ENCODE measurements at places on chromosomes 5 and 9.

- no peak for DNase-seq
Observed at GRCh38 chr9:133331641-133332380, 4.2 kb downstream of the SURF6 start.

- no peak for DNase-seq
Observed at GRCh38 chr5:64876203-64876602, 107.5 kb downstream of the CWC27 start.

GRCh38 chr9:21982861-21983560 is 11.2 kb downstream of the CDKN2A start:
- DNase-seq, result no peak

DNA sequence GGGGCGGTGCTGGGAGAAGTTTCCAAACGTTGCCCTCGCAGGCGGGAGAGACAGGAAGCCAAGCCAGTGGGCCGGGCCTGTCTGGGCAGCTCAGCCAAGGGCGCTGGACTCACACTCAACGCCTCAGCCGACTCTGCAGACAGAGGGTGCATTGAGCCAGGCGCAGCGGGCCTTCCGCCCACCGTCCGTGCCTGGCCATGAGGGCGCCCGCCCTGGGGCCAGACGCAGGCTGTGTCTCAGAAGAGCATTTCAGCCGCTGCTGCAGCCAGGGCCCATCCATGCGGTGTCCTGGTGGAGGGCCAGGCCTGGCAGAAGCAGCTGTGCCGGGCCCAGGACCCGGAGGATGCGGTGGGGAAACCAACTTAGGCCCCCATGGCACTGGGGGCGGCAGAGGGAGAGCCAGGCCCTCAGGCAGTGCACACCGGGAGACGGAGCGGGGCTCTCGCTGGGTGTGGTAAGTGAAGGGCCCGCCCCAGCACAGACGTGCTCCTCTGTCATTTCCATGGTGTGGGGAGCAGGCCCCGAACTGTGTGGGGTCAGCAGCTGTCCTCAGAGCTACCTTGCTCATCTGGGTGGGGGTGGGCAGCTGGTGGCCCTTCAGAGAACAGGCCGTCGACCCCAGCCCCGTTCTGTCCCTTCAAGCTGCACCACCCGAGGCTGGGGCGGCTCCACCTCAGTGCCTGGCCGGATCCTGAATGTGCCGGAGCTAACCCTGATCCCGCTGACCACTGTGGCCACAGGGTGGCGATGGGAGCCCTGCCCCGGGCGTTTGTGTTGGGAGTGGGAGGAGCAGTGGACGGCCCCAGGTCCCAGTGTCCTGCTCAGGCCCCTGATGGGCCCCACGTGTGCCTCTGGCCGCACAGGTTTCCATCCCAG is 18.0 kb downstream of the DNLZ start:
- no peak for DNase-seq

DNA sequence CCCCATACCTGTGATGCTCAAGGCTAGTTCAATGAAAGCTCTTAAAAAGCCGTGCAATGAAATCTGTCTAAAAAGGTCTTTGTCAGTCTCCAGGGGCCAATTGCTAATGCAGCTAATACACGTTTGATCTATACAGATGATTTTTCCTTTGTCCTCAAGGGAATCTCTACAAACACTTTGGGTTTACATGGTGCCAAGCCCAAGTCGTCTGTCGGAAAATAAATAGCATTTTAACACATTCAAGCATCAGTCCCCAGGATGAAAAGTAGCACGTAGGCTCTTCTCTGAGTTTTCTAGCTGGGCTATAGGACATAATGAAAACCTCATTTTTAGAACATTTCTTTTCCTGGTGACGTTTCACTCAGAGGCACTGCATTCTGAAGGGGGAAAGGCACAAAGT is 477.4 kb upstream of the WWC1 start:
- no peak for DNase-seq

DNA sequence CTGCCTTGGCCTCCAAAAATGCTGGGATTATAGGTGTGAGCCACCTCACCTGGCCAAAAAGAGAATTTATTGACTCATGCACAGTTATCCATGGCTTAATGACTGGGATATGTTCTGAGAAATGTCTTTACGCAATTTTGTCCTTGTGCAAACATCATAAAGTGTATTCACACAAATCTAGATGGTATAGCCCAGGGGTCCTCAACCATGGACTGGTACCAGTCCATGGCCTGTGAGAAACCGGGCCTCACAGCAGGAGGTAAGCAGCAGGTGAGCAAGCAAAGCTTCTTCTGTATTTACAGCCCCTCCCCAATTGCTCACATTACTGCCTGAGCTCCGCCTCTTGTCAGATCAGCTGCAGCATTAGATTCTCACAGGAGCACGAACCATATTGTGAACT is 12.4 kb upstream of the SIL1 start:
- no peak for DNase-seq

- DNase-seq, result no peak
Observed at GRCh38 chr9:87141124-87141523, 193.8 kb upstream of the GAS1 start.

DNA sequence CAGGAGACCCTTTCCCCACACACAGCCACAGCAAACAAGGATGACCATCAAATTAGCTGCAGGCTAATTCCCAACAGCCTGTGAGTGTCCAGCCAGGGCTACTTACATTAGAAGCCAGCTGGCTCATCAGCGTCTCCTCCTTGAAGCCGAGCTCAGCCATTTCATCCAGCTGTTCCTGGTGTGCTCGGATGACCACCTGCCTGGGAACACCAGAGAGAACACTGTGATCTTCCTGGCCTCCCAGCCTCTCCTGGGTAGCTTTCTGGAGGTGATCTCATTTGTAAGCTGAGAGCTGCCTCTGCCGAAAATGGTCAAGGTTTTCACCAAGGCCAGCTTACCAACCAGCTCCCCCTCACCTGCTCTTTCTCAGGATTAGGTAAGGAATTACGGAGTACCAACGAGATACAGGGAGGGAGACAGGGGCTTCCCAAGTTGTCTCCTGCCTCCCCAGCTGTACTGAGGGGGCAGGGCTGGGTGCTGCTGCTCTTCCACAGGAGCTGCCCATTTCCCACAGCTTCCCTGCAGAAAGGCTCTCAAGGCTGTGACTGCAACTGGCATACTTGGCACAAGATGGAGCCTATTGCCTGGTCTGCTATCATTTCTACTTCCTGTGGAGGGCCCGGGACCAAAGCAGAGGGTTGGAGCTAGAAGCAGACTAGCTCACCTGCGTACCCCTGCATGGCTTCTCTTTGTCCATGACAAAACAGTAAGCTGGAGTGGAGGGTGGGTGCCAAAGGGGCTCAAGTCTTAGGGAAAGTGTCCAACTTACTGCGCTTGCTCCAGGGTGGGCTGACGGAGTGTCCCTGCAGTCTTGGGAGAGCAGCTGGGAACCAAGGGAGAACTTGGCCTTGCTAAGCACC is 73.9 kb downstream of the KIF24 start:
- DNase-seq, result no peak

- no peak for DNase-seq
Observed at GRCh38 chr9:102550266-102550665, 444.9 kb upstream of the CYLC2 start.

- no peak for DNase-seq
Observed at GRCh38 chr9:13424872-13425271, 145.4 kb upstream of the MPDZ start.

DNA sequence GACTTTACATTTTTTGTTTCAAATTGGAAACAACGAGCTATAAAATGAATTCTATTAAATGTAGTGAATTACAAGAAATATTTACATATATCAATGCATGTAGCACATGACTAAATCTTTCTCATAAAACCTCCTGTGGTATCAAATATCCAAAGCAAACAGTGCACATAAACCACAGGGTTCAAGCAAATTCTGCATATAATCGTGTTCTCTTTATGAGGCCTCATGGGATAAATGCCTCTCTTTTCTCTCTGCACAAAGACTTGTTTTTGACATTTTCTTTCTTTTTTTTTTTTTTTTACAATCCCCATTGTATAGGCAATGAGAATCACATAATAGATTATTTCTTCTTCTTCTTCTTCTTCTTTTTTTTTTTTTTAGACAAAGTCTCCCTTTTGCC is 1117.2 kb upstream of the DMAC1 start:
- no peak for DNase-seq

DNA sequence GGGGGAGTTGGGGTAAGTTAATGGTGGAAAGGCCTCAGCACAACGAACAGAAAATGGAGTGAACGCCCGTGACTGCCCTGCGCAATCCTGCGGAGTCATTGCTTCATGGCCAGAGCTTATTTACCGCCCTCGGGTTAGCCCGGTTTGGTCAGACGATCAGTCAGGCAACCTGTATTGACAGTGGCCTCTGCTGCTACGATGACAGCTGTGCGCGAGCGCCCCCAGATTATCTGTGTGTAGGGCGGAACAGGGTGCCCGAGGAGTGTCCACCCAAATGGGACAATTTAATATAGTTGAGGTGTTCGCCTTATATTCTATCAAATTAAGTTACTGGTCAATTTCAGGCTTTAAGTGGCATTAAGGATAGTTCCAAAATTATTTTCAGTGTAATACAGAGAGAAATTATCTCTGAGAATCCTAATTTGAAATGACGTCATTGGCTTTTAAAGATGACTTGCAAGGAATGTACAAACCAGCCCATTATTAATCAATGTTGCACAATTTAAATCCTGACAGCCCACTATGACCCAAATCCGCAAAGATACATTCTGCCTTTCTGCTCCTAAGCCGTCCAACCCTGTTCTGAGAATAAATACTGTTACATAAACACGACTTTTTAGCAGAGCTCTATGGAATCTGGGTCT is 879 bp upstream of the UBQLN1 start:
- DNase-seq, result peak; percentile 54

DNA sequence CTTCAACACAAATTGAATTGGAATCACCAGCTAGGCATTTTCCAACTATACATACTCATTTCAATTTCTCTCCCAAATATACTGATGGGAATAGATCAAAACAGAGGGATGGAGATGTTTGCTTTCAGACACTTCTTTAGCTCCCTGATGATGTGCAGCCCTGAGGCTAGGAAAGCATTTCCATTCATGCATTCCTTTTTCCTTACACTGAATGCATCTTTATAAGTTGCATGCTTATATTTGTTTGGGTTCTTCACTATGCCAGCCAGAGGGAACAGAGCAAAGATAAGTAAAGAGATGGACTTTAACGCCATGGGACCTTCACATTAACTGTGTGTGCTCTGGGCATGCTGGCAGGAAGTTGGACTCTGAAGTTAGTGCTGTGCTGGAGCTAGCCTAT is 696.5 kb upstream of the CDH9 start:
- DNase-seq, result no peak

DNA sequence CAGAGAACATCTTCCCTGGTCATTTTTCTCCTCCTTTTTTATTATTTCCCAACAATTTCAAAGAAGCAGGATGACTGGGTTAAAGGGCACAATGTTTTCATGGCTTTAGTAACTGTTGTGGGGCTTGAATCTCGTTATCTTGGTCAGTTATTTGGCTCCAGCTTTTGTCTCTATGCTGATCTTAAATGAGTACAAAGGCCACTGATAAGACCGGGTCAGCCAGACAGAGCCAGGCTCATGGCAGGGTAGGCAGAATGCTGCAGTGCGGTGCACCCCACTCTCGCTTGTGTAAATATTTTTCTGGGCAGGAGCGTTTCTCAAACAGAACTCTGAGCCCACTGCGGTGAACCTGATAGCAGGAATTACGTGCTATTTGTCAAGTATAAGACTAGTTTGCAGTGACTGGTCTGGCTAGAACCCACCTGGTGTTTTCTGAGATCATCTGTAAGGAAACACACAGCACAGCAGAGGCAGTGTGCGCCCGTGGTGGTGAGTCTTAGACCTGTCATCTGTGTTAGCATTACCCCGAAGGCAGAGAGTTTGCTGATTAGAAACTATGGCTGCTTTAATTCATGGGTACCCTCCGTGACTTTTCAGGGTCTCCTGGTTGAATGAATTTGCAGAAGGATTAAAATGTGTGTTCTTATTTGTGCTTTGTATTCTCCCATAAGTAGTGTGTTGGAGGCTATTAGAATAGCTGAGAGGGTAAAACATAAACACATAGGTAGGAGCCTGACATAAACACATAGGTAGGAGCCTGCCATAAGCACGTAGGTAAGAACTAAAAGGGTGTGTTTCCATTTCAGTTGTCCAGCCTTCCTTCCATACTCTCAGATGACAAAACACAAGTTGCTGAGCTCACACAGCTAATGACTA is 158.6 kb upstream of the DMRT1 start:
- no peak for DNase-seq

DNA sequence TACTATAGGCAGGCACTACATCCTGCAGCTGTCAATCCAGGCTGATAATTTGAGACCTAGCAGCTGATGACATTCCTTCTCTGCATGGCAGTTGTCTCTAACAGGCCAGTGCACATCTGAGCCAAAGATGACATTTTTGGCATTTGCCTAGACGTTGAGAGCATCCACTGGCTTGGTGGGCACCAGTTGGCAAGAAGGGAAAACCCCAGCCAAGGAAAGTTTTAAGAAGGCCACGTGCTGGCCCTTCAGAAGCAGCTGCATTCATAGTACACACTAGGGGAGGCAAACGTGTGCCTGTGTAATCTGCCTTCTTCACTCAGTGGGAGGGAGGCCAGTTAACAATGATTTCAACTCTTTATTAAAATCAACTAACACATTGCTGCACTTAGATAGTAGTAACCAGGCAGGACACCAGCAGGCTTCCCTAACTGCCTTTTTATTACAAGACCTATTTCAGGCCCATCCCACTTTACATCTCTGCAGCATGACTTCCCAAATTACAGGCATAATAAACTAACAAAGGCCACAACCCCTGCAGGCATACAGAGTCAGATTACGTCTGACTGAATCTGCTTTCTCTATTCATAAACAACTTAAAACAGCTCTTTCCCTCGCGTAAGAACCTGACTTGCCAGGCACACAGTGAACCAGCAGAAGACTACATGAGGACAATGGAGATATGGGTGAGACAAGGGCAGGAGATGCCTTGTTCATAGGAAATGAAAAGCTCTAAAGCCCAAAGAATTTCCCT is 576.3 kb downstream of the PDE4D start:
- DNase-seq, result no peak
